ENCODE measurements at places on chromosomes 6 and 20. TPM values are rescaled to one million over a fixed set of nuclear protein-coding genes. Genes with fewer than 3 reads are reported as not detected.

Gene JPH2
- 0.09 TPM for total RNA-seq

Gene CABLES2
- 0.75 TPM for total RNA-seq

Gene DEFB128
- not detected for total RNA-seq

Gene PLN
- total RNA-seq, result not detected

Gene AGPAT4
- 8.5 TPM for total RNA-seq

Gene RAET1L
- total RNA-seq, result not detected

Gene IL20RA
- total RNA-seq, result not detected

Gene TLDC2
- not detected for total RNA-seq

Gene JAG1
- total RNA-seq, result 171 TPM

Gene CCHCR1
- total RNA-seq, result 18.2 TPM

Gene KHDRBS2
- total RNA-seq, result not detected

Gene LY6G5B
- 2.2 TPM for total RNA-seq

Gene TMEM244
- not detected for total RNA-seq

Gene TRIM31
- not detected for total RNA-seq

Gene CLDN20
- not detected for total RNA-seq

Gene FAM83C
- not detected for total RNA-seq

Gene KCNK16
- total RNA-seq, result not detected

Gene RIPPLY2
- not detected for total RNA-seq

Gene KCNG1
- total RNA-seq, result 8.6 TPM

Gene CALHM5
- 8.5 TPM for total RNA-seq

Gene RNF217
- 21.6 TPM for total RNA-seq

Gene SLC35D3
- total RNA-seq, result not detected

Gene KIF6
- total RNA-seq, result not detected

Gene HNF4A
- total RNA-seq, result not detected

Gene SLC13A3
- total RNA-seq, result 0.09 TPM

Gene LTA
- not detected for total RNA-seq

Gene BTN1A1
- total RNA-seq, result not detected

Gene POFUT1
- 24.5 TPM for total RNA-seq

Gene TEAD3
- 0.27 TPM for total RNA-seq

Gene BACH2
- 0.27 TPM for total RNA-seq

Gene MAK
- not detected for total RNA-seq

Gene SPATA25
- total RNA-seq, result 0.75 TPM

Gene ECT2L
- total RNA-seq, result not detected

Gene FKBP1C
- 1.6 TPM for total RNA-seq

Gene VSTM2L
- 0.27 TPM for total RNA-seq

Gene SLC32A1
- total RNA-seq, result not detected

Gene DNAH8
- under 0.01 TPM for total RNA-seq

Gene HRH3
- not detected for total RNA-seq

Gene SGK2
- total RNA-seq, result 0.09 TPM

Gene KIAA1586
- 13.3 TPM for total RNA-seq

Gene C20orf204
- 1.9 TPM for total RNA-seq

Gene ZSWIM1
- 3.6 TPM for total RNA-seq

Measured in endothelial cell of coronary artery (primary cell).